ENCODE measurements at places on chromosomes 11 and 22. TPM values are rescaled to one million over a fixed set of nuclear protein-coding genes. Genes with fewer than 3 reads are reported as not detected.

DNA sequence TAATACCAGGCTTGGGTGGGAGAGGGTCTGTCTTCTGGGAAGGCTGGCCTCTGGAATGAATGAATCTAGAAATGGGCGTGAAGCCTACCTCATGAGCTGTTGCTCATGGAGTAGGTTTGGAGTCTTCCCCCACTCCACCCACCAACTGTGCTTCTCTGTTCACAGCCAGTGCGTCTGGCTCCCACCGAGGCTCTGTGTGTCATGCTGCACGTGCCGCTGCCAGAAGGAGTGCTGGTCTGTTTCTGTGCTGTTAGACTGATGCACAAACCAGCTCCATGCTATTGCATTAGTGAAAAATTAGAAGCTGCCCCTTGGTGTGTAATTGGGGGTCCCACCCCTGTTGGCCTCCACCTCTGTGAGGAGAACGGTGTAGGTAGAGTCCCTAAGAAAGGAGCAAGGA, 132.3 kb upstream of the PARVA start:
- no peaks in the 10 kb centered on the region for H3K27me3 ChIP-seq
- no peaks in the 10 kb centered on the region for H3K4me1 ChIP-seq
- DNase-seq = no peak
- no peak overlapping the region for H3K4me3 ChIP-seq

GRCh38 chr11:120863359-120863758, 160.5 kb upstream of the TBCEL start:
- no peaks in the 10 kb centered on the region for H3K27me3 ChIP-seq
- no peak overlapping the region for H3K4me3 ChIP-seq
- no peak overlapping the region for H3K27ac ChIP-seq
- no peak for DNase-seq
- no peaks in the 10 kb centered on the region for H3K4me1 ChIP-seq

The DEUP1 gene
- not detected for polyA plus RNA-seq

DNA sequence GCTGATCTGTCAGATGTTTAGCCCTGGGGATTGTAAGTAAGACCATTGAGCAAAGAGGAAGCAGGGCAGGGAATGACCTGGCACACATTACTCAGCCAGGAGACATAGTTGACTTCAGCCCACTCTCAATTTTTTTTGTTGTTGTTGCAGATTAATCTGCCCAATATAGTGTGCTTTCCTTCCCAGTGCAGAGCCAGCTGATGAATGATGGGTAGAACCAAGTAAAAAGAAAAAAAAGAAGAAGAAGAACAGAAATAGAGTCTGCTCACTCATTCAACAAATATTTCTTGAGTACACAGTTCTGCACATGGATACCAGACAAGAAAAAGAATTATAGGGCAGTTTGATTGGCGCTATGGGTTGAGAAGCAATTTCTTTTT, 292.7 kb downstream of the ETS1 start:
- H3K4me1 ChIP-seq = peaks cover 100% of the 10 kb centered on the region
- DNase-seq = no peak
- peak overlapping the region; percentile 98 for H3K27ac ChIP-seq
- H3K27me3 ChIP-seq = no peaks in the 10 kb centered on the region
- H3K4me3 ChIP-seq = no peak overlapping the region

The PLEKHB1 gene
- 88.0 TPM for polyA plus RNA-seq

The PHLDA2 gene
- polyA plus RNA-seq = 1.6 TPM

DNA sequence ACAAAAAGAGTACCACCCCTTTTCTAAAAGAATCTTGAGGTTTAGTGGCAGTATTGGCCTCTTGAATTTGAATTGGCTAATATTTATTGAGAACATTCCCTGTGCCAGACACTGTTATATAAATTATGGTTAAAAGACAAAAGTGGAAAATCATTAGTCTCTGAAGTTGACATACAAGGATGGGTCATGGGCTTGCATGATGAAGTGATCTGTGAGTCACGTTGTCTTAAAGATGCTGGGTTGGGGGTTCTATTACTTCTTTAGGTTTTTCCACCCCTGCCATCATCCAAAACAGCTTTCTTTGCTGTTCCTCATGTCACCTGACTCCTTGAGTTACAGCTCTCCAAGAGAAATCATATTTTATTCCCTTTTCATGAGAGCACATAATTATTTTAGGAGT, 85.0 kb downstream of the CD44 start:
- no peak overlapping the region for H3K27ac ChIP-seq
- H3K36me3 ChIP-seq = peaks cover 98% of the 10 kb centered on the region
- H3K27me3 ChIP-seq = no peaks in the 10 kb centered on the region

- peaks cover 78% of the 10 kb centered on the region for H3K36me3 ChIP-seq
- H3K4me3 ChIP-seq = no peak overlapping the region
- no peaks in the 10 kb centered on the region for H3K4me1 ChIP-seq
- no peak for DNase-seq
Observed at GRCh38 chr11:117392979-117393378, 65.3 kb downstream of the CEP164 start.

GRCh38 chr11:69637941-69638871, 2.8 kb upstream of the CCND1 start:
- peaks cover 33% of the 10 kb centered on the region for H3K4me1 ChIP-seq
- no peak overlapping the region for H3K27ac ChIP-seq
- no peak overlapping the region for H3K4me3 ChIP-seq
- no peak for DNase-seq
- peaks cover 13% of the 10 kb centered on the region for H3K27me3 ChIP-seq
- no peaks in the 10 kb centered on the region for H3K36me3 ChIP-seq

DNA sequence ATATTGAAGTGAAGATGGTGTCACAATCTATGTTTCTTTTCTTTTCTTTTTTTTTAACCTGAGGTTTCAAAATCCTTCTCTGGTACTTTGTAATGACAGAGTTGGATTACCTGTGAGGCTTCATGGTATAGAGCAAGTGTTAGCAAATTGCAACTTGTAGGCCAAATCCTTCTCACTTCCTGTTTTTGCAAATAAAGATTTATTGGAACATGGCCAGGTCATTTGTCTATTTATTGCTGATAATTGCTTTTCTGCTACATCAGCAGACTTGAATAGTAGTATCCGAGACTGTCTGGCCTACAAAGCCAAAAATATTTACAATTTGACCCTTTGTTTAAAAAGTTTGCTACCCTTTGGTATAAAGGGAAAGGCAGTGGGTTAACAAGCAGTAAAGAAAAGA, 1059.4 kb upstream of the CCDC90B start:
- no peak overlapping the region for H3K4me3 ChIP-seq
- H3K36me3 ChIP-seq = no peaks in the 10 kb centered on the region
- no peaks in the 10 kb centered on the region for H3K27me3 ChIP-seq

The C11orf87 gene
- not detected for polyA plus RNA-seq

The SYT8 gene
- not detected for polyA plus RNA-seq
